ENCODE measurements at places on chromosomes 2 and 18.
A peak's percentile ranks its signal among the peaks of the same experiment; 100 is the strongest.

- no peak for DNase-seq
These were observed 10.5 kb upstream of the B3GNT7 start for GRCh38 chr2:231384970-231385369.

DNA sequence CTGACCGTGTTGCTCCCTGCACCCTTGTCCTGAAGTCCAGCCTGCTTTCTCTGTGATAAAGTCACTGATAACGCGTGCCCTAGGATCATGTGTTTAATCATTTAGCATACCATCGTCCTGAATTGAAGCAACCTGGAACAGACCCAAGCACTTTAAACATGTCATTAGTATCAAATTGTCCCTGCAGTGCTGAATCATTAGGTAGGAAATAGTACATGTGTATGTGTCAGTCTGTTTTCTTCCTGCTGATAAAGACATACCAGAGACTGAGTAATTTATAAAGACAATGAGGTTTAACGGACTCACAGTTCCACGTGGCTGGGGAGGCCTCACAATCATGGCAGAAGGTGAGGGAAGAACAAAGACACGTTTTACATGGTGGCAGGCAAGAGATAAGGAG, 2.8 kb downstream of the ASB18 start:
- DNase-seq = no peak

- DNase-seq = no peak
These were observed 56.0 kb downstream of the PIK3C3 start for GRCh38 chr18:42011053-42011452.

GRCh38 chr2:58700591-58700990, 459.5 kb upstream of the FANCL start:
- no peak for DNase-seq

DNA sequence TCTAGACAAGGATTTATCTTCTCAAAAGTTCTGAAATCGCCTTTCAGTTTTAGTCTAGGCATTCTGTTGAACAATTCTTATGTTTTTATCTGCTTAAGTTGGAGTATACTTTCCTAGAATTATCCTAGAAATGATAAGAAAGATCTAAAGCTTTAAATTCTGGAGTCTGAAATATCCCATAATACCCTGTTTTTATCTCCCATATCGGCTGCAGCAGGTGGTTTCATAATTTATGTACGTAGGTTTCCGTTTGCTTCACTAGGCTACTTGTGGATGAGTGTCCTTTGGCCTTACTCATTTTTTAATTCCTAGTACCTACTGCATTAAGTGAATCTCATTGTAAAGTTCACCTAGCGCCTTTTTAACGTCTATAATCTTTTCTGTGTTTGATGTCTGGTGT, 58.5 kb upstream of the MGAT5 start:
- DNase-seq = no peak

DNA sequence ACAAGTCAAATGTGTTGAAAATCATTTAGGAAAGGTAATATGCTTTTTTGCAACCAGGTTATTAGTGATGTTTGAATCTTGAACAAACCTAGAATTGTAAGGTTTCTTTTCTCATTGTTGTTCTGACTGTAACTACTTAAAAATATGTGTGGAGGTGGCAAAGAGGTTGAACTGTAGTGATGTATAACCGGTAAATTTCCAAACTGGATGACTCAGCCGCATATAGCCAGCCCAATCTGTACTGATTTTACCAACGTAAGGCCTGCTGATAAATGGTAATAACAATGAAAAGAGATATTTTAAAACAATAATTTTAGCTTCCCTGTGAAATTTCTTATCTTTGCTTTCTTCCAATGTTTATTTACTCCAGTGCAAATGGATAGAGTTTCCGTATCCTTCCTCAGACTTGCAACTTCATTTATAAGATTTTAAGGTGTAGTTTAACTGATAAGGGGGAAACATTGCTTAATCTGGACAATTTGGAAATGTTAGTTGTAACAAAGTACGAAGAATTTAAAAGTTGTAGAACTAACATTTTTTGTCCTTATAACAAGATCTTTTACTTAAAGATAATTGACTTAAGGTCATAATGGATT, 1170.4 kb upstream of the ZEB2 start:
- no peak for DNase-seq

GRCh38 chr2:160429248-160430000, 64.2 kb downstream of the RBMS1 start:
- peak; percentile 56 for DNase-seq

Measured in CD4-positive, alpha-beta memory T cell (primary cell).